ENCODE measurements at places on chromosomes 5 and 9.
A peak's percentile ranks its signal among the peaks of the same experiment; 100 is the strongest.

DNA sequence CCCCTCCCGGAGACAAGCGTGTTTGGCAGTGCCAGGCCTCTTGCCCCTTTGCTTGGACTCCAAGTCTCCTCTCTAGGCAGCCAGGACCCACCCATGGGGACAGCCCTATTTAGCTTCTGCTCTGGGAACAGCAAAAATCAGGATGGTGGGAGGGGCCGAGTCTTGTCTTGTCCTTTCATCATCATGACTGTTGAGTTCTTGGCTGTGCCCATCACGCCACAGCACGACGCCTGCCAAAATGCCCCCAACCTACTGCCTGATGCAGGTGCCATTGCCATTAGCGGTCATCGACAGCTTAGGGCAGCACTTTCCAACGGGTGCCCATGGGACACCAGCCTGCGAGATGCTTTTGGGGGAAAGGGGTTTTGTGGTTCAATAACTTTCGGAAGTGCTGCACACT is 18.9 kb downstream of the PLPP7 start:
- no peak for DNase-seq

DNA sequence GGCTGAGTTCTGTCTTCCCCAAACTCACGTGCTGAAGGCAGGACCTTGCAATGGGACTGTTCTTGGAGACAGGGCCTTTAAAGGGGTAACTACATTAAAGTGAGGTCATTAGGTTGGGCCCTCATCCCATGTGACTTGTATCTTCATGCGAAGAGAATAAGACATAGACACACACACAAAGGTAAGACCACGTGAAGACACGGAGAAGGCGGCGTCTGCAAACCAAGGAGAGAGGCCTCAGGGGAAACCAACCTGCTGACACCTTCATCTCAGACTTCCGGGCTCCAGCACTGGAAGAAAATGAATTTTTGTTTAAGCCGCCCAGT is 50.7 kb upstream of the KCNMB1 start:
- no peak for DNase-seq

DNA sequence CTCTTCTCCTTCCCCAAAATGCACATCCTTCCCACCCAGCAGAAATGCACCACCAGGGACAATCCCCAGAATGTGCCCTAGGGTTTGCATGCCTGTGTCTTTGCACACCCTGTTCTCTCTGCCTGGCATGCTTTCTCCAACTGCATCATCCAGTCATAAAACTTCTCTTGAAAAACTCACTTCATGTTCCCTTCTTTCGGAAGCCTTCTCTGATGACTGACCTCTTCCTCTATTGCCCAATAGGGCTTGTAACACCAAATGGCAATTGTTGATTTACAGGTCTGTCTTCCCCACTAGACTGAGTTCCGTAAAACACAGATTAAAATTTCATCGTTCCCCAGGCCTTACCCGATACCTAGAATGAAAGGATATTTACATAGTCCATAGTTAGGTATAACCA is 83.1 kb upstream of the SPOCK1 start:
- DNase-seq, result no peak

DNA sequence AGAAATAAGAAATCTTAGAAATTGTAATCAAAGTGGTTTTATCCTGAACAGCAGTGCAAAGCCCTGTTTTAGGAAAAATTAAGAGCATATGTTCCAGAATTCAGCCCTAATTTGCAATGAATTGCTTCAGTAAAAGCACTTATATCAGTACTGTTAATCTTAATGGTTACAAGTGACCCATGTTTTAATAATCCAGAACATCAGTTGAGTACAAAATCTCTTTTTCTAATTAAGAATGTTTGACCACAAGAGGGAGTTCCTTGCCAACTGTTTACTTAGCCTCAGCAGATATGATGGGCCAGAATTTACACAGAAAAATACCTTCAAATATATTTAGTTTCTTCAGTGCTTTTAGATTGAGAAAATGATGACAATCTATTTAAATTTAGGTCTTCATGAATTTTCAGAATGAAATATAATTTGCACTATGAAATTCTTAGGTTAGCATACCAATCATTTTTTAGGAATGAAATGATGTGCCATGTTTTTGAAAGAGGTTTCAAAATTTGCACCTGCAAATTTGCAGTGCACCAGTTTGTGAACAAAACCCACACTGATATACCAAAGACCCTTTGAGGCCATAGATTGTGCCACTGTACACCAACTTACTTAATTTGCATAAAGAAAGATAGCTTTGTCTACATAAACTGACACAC is 926.3 kb upstream of the ARRDC3 start:
- peak; percentile 22 for DNase-seq

DNA sequence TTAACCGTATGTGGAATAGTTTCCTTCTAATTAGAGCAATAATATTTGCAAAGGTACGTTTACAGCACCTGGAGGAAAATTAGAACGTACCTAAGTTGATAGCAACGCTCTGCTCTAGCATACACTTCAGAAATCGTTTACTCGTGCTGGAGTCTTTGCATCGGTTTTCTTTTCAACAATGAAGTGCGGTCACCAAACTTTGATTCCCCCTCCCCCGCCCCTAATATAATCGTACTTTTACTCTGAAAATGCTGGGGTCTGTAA is 506 bp downstream of the ADAMTS19 start:
- no peak for DNase-seq
